ENCODE measurements at places on chromosomes 3 and 15.
A peak's percentile ranks its signal among the peaks of the same experiment; 100 is the strongest.

GRCh38 chr3:101038880-101039279, 45.7 kb upstream of the ABI3BP start:
- no peak for DNase-seq

DNA sequence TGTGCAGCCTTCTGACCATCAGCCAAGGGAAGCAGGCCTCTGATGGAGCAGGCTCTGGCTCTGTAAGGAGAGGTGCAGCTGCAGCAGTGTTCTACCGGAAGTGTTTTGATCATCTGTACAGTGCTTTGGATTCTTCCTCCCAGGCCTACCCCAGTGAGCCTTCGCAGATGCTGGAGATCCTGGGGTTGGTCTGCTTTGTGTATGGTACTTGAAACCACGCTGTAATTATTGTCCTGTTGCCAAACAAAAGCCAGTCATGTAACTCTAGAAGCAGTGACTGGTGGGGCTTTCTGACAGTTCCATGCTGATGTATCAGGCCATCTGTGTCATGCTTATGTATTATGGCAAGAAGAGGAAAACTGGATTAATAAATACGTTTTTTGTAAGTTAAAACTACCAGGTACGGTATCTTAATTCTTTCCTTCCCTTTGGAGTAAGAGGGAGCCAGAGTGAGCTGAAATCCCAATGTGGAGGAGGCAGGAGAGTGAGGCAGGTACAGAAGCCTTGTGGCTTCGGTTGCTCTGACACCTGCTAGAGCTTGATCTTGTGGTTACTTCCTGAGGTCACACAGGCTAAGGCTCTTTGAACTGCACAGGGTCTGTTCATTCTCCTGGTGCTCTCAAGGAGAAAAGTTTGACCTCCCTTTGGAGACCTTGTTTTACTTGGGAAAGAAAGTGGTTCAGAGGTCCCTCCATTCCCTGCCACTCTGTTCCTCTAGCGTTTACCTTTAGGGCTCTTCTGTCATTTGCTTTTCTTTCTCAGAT, 3.7 kb downstream of the TMEM42 start:
- DNase-seq = peak; percentile 4

DNA sequence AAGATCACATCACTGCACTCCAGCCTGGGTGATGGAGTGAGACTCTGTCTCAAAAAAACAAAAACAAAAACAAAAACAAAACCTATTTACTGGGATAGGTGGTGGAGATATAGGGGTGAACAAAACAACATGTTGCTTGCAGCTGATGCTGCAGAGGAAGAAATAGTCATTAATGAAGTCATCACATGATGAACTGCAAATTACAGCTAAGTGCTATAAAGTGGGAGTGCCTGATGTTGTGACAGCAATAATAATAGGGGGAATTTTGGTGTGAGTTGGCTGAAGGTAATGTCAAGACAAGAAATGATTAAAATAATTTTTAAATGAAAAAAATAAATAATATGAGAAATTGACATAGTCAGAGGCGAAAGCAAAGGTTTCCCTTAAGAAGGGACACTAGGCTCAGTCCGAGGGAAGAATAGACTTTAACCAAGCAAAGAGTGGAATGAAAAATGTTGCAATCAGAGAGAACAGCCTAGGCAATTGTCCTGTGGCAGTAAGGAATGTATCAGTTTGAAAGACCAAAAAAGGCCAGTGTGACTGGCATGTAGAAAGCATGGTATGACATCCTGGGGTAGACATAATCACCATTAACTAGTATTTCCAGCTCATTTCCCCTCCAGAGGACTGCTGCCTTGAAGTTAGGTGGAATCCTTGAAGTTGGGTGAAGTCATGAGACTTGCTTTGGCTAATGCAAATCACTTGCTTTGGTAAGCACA, 14.7 kb upstream of the PIK3CB start:
- DNase-seq = no peak

- no peak for DNase-seq
These were observed 193.3 kb upstream of the TOPAZ1 start for GRCh38 chr3:44048196-44048924.

DNA sequence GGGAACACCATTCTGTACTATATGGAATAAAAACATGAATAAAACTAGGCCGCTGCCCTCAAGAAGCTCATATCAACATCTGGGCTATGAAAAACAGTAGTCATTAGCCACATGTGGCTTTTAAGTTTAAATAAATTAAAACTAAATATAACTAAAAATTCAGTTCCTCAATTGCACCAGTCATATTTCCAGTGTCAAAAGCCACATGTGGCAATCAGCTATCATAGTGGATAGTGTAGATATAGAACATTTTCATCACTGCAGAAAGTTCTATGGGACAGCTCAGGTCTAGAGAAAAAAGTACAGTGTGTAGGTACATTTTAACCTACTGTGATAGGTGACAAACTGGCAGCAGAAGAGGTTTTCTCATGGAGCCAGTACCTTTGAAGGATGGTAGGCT, 261.4 kb downstream of the FOXP1 start:
- DNase-seq = no peak

DNA sequence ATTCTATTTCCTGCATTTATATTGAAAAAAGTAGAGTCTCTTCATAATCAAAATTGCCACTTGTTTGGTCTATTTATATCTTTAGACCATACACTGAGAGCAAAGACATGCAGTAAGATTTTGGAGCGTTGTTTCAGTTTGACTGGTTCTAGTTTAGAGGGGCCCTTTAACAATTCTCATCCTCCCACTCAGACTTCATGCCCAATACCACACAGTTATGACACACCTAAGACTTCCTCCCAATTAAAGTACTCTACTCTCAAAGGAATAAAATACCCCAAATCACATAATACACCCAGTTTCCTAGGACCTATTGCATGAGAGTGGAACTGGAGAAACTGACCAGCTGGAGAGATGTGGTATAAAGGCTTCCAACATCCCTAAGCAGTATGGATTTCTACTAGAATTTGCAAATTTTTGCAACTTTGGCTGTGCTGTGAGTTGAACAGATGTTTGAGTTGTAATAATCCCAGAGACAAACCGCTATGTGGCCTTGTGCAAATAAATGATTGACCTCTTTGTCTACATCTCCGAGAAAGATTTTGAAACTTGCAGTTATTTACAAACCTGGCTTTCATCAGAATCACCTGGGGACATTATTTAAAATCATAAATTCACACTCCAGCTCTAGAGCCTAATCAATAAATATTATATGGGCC, 170.0 kb upstream of the ROBO2 start:
- no peak for DNase-seq

DNA sequence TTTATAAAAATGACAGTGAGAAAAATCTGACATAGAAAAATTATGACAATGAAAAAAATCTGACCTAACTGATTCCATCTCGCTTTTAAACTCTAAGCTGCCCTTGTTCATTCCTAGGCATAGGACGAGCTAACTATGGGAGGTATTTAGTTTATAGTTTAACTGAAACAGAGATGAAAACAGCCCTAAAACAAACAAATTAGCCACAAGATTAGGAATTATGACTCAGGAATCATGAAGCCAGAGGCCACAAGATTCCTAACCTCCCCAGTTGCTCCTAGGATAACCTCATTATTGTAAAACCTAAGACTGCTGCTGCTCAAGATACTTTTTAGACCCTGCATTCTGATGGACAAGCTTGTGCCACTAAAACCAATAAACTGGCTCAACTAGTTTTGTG, 122.7 kb upstream of the MNS1 start:
- DNase-seq = no peak

- peak; percentile 11 for DNase-seq
These were observed 9.1 kb downstream of the RASL12 start for GRCh38 chr15:65058394-65059368.

DNA sequence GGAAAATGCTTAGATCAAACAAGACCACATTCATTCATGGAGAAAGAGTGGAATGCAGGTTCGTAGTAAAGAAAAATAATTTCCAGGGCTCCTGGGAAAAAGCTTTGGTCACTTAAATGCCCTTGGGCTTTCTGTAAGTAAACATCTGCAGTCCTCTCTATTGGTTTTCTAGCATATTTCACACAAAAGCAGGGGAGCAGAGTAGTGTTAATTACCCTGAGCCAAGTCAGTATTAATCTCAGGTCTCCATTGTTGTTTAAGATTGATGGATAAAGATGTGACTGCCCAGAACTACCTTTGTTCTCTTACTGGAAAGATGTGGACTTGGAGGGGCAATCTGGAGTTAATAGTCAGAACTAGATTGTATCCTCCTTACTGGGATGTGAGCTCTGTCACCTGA, 242.6 kb downstream of the PTPRG start:
- DNase-seq = no peak

- DNase-seq = no peak
These were observed 46.6 kb downstream of the SLC6A6 start for GRCh38 chr3:14448756-14449727.

GRCh38 chr3:24037971-24038370, 92.9 kb downstream of the NR1D2 start:
- DNase-seq = no peak

GRCh38 chr3:143896486-143896885, 48.2 kb upstream of the SLC9A9 start:
- no peak for DNase-seq

GRCh38 chr3:194485468-194485880, 1.3 kb downstream of the ATP13A3 start:
- DNase-seq = peak; percentile 46

- DNase-seq = no peak
These were observed 89.6 kb downstream of the TMEM266 start for GRCh38 chr15:76149291-76149915.

DNA sequence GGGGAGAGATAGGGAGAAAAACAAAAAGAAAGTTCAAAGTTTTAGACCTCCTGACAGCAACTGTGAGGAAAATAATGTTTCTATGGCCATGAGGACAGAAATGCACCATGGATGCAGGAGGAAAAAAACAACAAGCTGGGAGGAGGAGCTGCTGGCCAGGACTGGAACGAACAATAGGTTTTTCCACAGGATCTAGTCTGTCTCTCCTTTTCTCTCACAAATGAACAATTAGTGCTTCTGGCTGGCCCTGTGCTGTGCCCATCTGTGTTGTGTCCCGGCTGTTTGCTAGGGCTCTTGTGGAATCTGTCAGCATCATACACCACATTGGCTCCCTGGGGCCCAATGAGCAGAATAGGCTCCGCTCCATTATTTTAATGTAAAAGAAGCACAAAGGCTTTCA, 15.2 kb downstream of the GK5 start:
- DNase-seq = no peak

GRCh38 chr3:189779166-189779565, 148.0 kb downstream of the TP63 start:
- no peak for DNase-seq

DNA sequence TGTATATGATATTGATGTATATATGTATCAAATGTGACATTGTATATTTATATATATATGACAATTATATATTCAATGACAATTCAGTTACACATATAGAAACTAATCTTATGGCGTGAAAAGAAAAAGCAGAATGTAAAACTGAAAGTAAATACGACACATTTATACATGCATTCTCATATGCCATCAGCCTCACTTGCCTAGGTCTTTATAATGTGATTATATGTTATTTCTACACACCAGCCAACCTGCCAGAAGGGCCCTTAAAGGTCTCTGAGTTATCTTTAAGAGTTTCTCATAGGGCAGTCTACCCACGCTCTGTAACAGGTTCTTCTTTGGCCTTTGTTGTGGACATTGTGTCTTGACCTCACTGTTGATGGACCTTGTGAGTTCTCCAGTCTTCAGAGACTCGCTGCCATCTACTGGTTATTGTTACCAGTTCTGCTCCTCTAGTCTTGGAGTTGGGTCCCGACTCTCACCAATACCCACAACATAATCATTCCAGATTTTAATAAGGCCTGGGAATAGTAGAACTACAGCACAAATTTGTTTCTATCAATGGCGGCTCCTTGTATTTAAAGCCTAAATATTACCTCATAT, 371.5 kb upstream of the GOLIM4 start:
- DNase-seq = peak; percentile 58

DNA sequence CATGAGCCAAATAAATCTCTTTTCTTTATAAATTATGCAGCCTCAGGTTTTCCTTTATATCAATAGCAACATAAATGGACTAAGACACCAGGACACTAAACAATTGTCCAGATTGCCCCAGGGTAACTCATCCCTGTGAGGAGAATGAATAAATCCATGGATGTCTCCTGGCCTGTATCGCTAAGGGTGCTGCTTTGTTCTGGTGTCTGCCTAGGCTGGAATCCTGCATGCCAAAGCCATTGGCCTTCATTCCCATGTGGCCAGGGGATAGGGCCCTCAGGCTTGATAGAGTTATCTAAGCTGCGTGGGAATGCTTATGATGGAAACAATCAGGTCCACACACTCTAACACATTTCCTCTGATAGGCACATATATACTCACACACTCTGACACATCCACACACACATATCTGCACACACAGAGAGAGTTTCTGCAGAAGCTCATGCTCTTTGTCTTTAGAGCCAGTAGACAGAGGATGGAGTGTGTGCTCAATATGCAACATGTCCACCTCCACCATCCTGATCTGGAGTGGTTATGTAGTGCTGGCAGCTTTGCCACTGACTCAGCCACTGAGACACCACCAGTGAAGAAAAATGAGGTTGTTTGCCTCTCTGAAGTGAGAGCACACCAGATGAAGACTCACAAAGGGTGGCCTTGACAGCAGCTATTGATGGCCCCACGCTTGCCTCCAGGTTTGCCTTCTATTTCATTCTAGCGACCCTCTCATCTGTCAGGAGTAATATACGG, 24.0 kb upstream of the DGKG start:
- DNase-seq = no peak

DNA sequence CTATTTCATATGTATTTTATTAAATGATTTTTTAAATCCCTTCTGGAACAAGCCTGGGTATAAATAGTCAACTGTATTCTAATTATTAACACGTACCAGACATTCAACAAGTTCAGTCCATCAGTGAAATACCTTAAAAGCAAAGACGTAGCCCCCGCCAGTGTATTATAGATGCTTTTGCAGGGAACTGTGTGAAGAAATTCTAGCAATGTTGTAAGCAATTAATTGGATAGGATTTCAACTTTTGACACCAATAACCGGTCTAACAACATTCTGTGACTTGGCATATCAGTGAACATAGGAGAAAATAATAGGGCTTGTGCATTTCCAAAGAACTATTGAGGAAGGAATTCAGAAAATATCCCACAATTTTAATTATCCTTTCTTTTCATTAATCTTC, 67.2 kb upstream of the TGFBR2 start:
- DNase-seq = peak; percentile 13

GRCh38 chr15:57647791-57648130, 56.1 kb downstream of the MYZAP start:
- DNase-seq = no peak

- no peak for DNase-seq
These were observed 144.7 kb upstream of the DPH6 start for GRCh38 chr15:35690698-35691116.

- DNase-seq = peak; percentile 74
These were observed 184.0 kb downstream of the MAGI1 start for GRCh38 chr3:65854606-65855304.

DNA sequence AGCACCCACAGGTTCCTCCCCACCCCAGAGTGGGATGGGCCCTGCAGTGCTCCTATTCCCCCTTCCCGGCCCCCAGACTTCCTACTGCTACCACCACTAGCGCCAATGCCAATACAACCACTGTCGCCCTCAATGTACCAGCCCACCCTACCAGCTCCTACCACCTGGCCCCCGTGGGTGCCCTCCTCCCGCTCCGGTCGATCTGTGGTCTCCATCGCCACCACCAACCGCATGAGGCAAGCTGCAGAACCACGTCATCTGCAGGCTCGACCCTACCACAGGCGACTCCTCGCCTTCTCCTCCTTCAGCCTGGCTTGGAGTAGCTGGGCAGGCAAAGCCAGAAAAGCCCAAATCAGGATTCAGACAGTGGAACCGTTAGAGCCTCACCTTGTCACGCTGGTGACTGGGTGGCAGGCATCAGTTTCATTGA, 179.3 kb downstream of the POTEB3 start:
- DNase-seq = no peak

Measured in DMS53 (cell line).